Activated T-helper 1 cell treated with anti-CD3 and anti-CD28 coated beads, Interleukin-12 subunit alpha, Interleukin-12 subunit beta, Interleukin-2, Interleukin-4 antibody, amounts not matched to agents 30 ng/mL and 10 ng/mL and 1 ng/mL, durations not matched to agents 14 hours and 24 hours and 36 hours (primary cell): ENCODE measurements at places on chromosomes 4 and X. TPM values are rescaled to one million over a fixed set of nuclear protein-coding genes. Genes with fewer than 3 reads are reported as not detected.

DNA sequence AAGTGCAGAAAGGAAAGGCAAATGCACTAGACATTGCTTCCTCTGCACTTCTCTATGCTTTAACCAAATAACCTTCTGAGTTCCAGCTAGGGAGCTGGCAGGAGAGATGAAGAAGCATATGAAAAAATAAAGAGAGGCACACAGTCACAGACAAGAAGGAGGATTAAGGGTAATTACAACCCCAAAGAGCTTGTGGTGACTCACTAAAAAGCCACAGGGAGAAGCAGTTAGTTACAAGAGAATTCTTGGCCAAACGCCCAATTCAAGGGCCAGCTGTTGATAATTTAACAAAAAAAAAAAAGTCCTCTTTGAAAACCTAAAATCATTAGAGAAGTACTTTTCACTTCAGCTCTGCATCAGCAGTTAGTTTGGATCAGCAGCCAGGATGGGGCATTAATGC, 478.0 kb downstream of the KCNIP4 start:
- DNase-seq, result no peak

DNA sequence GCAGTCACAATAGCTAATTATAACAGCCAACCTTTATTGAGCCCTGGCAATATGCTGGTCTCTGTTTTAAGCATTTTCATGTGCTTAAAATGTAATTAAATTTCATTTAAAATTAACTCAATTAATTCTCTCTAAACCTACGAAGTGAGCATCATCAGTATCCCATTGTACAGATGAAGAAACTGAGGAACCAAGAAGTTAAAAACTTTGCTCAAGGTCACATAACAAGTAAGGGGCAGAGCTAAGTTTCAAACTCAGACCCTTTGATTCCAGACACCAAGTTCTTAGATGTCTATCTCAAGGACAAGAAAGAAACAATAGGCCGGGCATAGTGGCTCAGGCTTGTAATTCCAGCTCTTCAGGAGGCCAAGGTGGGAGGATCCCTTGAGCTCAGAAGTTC, 55.9 kb upstream of the NFKB1 start:
- DNase-seq, result no peak

- DNase-seq, result no peak
These were observed 1.4 kb upstream of the MAGED1 start for GRCh38 chrX:51891821-51892551.

GRCh38 chr4:16692046-16692445, 206.4 kb downstream of the LDB2 start:
- DNase-seq, result no peak

MPC1L gene
- not detected in 2 replicates for total RNA-seq
